ENCODE measurements at places on chromosomes 16 and 17. TPM values are rescaled to one million over a fixed set of nuclear protein-coding genes. Genes with fewer than 3 reads are reported as not detected.

- DNase-seq: no peak
These were observed 20.4 kb downstream of the MEAK7 start for GRCh38 chr16:84483882-84484565.

ELMO3 gene
- 5.6 TPM for total RNA-seq

- peak; percentile 86 for DNase-seq
These were observed 103.8 kb downstream of the MARF1 start for GRCh38 chr16:15539197-15539596.

SLX4 gene
- total RNA-seq: 11.0 TPM

DNA sequence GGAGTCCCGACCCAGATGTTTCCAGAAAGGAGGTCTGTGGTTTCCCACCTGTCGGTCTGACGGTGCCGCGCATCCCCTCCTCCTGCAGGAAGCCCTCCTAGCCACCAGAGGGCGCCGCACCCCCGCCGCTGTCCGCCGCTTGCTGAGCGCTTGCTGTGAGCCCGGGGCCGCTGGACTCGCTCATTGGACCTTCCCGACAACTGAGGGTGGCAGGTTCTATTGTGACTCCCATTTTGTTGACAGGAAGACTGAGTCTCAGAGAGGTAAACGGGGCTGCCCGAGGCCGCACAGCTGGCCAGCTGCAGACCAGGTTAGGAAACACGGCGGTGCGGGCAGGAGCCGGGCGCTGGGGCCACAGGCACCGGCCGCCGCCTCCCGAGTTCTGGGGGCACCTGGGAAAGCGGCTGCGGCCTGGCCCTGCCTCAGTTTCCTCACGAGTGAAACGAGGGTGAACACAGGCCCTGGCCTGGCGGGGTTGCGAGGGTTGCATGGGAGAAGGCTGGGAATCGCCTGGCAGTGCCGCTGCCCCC is 191.1 kb upstream of the CIBAR2 start:
- DNase-seq: peak; percentile 94

DNA sequence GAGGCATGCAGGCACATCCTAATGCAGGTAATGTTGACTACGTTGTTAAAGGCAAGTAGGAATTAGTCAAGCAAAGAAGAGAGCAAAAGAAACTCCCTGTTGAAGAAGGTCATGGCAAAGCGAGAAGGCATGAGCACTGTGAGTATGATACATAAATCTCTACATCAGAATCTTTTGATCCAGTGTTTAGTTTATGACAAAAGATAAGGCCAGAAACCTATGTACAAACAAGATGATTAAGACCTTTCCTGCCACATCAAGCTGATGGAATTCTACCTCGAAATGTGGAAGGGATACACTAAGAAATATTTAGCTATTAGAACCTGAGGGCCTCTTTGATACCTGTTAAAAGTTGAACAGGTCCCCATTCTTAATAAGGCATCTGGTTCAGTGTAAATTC is 20.2 kb downstream of the SYCE1L start:
- no peak for DNase-seq

SLC52A1 gene
- 0.07 TPM for total RNA-seq

CHD9NB gene
- total RNA-seq: 12.2 TPM

DNA sequence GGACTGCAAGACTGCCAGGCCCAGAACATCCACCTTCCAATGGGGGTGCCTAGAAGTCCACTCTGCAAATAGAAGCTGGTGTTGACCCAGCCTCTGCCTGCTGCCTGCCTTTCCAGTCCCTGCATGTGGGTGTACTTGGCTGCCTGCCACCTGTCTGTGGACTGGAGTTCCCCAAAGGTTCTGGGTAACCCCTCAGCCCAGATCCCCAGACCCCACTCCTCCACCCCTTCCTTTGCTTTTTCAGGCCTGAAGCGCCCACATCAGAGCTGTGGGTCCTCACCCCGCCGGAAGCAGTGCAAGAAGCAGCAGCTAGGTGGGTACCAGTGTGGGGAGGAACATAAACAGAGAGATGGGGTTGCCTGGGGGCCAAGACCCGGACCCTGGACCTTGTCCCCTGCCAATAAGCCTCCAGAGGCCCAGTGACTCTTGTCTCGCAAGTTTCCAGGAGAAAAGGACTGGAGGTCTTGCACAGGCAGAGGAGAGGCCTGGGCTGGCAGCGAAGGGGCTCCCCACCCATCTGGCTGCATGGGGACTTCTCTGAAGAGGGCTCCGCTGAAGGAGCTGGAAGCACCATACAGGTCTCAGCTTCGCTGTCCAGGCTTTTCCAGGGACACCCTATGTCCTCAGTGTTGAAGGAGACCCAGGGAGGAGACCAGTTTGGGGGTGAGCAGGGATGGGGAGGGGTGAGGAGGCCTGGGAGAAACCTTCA is 34.3 kb downstream of the NLRC5 start:
- DNase-seq: no peak

DNA sequence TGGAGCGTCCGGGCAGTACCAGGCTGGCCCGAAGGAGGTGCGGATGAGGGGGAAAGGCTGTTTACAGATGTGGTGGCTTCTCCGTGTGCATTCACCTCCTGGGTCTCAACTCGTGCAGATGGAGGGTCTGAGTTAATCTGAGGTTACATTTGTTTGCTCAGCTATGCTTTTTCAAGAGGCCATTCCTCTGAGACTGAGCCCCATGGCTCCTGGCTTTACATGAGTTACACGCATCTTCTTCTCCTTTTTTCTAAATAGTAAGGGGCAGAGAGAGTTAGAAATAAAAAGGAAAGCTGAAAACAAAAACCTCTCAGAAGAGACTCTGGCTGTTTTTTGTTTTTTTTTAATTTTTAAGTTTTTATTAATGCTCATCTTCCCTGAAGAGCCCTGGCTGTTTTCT is 29.0 kb downstream of the IRF8 start:
- no peak for DNase-seq

DNA sequence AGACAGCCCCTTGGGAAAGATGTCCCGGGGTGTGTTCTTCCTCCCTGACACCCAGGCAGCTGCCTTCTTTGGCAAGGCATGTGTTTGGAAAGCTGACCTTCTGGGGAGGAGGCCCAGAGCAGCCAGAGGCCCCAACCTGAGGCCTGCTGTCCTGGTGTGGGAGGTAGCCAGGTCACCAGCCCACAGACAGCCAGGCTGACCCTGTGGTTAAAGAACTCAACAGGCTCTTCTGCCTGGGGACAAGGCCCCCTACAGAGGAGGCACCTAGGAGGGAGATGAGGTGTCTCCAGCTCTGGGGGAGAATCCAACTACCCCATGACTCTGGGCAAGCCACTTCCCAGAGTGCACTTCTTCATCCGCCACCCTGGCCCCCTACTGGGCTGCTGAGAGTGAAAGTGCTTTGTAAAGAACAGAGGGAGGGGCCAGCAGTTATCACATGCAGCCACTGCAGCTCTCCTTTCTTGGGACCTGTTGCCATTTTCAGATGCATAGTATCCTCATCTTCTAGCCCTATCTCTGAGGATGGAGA is 13.1 kb upstream of the SREBF1 start:
- DNase-seq: peak; percentile 87

- DNase-seq: peak; percentile 93
These were observed 2.3 kb upstream of the LHX1 start for GRCh38 chr17:36934692-36935630.

DNA sequence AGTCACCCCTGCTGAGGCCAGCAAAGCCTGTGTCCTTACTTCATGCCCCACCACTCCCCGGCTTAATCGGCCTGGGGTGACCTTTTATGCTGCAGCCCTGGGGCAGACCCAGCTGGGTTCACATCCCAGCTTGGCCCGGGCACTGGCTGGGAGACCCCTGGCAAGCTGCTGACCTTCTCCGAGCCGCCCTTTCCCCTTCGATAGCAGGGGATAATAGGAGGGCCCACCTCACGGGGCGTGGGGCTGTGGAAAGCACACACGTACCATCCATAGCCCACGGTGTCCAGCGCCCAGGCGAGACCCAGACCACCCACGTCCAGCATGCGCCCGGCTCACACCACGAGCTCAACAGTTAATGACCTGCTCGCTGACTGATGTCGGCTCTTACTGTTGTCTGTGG is 26.8 kb downstream of the TBC1D16 start:
- no peak for DNase-seq

SHISA9 gene
- total RNA-seq: 4.4 TPM

- no peak for DNase-seq
These were observed 8.7 kb downstream of the POLR2C start for GRCh38 chr16:57471209-57471608.

DNA sequence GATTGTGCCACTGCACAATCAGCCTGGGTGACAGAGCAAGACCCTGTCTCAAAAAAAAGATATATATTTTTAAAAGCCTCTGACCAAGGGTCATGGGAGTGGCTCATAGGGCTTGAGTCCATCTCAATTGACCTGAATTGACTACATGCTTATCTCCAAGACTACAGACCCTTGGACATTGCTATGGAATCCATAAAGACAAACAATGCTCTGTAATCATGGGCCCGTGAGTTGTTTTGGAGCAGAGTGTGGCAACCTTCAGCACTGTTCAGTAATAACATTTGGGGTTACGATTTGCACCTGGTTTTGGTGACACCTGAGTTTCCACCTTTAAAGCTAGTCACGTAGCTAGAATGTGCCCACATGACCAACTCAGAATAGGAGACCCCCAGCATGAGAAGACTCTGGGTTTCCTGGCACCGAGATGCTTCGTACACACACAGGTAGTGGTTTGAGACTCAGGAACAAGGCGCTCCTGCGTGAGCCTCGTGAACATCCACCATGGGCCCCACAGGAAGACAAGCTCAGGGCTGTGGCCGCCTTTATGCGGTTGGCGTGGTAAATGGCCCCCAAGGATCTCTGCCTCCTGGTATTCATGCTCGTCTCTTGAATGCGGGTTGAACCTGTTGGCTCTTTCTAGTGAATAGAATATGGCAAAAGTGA is 66.6 kb upstream of the RPH3AL start:
- no peak for DNase-seq

GAST gene
- not detected for total RNA-seq

- peak; percentile 96 for DNase-seq
These were observed 27.2 kb downstream of the SREBF1 start for GRCh38 chr17:17809531-17810083.

- no peak for DNase-seq
These were observed 16.8 kb downstream of the AXIN2 start for GRCh38 chr17:65544672-65545071.

DNA sequence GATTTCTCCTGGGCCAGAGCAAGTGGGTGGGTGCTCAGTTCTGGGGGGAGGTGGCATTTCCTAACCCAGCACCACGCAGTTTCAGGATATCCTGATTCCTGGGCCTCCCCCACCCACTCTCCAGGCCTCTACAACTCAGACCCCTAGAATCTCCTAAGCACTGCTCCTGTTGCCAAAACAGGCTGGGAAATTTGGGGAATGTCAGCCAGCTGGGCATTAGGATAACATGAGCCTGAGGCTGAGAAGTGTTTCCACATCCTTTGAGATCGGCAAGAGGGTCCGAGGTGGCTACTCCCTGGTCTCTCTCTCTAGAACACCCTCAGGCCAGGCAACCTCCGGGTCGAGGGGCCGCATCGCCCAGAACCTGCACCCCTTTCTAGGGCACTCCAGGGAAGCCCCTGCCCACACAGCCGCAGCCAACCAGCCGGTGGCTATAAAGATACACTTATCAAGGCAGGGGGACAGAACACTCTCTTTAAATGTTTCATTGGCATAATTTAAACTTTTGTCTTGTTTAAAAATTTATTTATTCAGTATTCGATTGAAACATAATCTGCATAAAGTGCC is 23.6 kb downstream of the TBC1D16 start:
- no peak for DNase-seq

GRCh38 chr16:86334079-86334635 is 176.2 kb upstream of the FOXF1 start:
- no peak for DNase-seq

NSRP1 gene
- 39.7 TPM for total RNA-seq

STARD3 gene
- 60.3 TPM for total RNA-seq

- peak; percentile 70 for DNase-seq
These were observed 895 bp downstream of the UTS2R start for GRCh38 chr17:82372249-82373071.

TEKT5 gene
- total RNA-seq: 0.31 TPM

LCMT1 gene
- 68.6 TPM for total RNA-seq

GRCh38 chr17:28473542-28473941 is at the start of gene SLC13A2:
Gene SLC13A2 (plus strand): TSS chr17:28473644. CDS start chr17:28473713, 69 bp downstream.
- peak; percentile 66 for DNase-seq

MEAK7 gene
- 30.3 TPM for total RNA-seq

All from endodermal cell (in vitro differentiated cells).